ENCODE measurements at places on chromosomes 1 and 21.

GRCh38 chr1:210746024-210746731, 387.8 kb downstream of the KCNH1 start:
- no peak for DNase-seq

DNA sequence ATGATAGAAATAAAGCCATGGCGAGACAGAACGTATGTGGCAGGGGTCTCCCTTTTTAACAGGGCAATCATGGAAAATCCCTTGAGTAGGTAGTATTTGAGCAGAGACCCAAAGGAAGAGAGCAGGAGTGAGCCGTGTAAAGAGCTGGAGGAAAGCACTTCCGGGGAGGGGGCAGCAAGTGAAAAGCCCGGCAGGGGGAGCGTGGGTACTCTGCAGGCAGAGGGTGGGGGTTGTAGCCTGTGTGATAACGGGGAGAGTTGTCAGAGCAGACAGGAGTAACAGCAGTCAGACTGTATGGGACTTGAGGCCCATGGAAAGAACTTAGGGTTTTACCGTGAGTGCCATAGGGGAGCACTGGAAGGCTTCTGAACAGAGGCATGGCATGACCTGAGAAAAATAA, 51.1 kb upstream of the LDLRAP1 start:
- DNase-seq = no peak

DNA sequence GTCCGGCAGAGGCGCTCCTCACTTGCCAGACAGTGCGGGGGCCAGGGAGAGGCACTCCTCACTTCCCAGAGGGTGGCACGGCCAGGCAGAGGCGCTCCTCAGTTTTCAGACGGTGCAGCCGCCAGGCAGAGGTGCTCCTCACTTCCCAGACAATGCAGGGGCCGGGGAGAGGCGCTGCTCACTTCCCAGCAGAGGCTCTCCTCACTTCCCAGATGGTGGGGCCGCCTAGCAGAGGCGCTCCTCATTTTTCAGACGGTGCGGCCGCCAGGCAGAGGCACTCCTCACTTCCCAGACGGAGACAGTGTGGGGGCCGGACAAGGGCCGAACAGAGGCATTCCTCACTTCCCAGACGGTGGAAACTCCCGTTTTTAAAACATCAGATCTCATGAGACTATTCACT, 238.4 kb upstream of the CACYBP start:
- DNase-seq = no peak

DNA sequence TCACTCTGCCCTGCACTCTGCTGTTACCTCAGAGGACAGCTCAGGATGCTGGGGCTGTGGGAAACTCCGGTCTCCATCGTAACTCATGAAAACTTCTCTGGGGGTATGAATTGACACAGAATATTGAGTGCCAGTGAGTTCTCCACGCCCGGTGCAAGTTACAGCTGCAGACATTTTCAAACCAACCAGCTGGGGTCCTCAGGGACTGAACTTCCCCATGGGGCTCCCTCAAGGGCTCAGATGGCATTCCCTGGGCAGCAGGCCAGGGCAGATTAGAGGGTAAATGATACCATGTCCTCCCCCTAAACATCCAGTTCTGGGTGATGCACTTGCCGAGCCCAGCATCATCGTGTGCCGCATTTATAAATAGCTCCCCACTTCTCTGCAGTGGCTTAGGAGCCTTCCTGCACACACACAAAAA, 27.8 kb upstream of the CCSAP start:
- DNase-seq = no peak

GRCh38 chr1:184418652-184419349, 32.0 kb downstream of the C1orf21 start:
- no peak for DNase-seq

DNA sequence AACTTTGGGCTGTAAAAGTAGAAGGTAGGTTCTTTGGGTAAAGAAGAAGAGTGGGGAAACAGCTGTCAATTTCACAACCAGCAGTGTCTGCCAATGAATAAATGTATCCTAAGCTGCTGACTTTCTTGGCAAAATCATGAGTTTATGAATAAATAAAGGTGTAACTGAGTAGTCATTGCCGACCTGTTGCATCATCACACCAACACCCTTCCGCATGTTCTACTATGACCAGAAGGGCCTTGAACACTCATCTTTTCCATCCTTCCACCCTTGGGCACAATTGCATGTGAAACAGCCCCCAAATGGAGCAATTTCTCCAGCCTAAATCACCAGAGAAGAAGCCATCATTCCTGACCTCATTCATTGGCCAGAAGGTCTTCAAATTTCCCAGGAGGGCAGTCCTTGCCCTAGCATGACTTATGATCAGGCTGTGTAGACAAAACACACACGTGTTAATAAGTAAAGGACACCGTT, 31.2 kb upstream of the QSOX1 start:
- no peak for DNase-seq

- DNase-seq = no peak
Measured at GRCh38 chr1:31335007-31335406, 37.9 kb downstream of the FABP3 start.

DNA sequence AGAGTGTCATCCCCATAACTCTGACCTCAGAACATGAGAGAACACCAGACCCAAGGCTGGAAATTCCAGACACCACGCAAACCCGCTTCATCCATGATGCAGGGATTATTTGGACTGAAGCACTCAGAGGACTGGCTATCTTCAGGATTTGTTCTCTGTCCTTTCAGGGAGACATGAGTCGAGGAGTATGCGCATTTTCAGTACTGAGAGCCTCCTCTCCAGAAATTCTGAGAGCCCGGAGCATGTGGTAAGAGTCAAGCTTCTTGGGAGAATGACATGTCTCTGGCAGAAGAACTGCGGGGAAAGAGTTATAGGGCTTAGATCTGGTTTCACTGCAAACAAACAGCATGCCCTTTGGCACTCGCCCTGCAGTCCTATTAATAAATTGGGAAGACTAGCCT, 6.9 kb downstream of the LAX1 start:
- DNase-seq = no peak

GRCh38 chr1:201469645-201470074, 672 bp upstream of the PHLDA3 start:
- no peak for DNase-seq

- no peak for DNase-seq
Measured at GRCh38 chr1:53220962-53221286, 490 bp upstream of the CZIB start.

DNA sequence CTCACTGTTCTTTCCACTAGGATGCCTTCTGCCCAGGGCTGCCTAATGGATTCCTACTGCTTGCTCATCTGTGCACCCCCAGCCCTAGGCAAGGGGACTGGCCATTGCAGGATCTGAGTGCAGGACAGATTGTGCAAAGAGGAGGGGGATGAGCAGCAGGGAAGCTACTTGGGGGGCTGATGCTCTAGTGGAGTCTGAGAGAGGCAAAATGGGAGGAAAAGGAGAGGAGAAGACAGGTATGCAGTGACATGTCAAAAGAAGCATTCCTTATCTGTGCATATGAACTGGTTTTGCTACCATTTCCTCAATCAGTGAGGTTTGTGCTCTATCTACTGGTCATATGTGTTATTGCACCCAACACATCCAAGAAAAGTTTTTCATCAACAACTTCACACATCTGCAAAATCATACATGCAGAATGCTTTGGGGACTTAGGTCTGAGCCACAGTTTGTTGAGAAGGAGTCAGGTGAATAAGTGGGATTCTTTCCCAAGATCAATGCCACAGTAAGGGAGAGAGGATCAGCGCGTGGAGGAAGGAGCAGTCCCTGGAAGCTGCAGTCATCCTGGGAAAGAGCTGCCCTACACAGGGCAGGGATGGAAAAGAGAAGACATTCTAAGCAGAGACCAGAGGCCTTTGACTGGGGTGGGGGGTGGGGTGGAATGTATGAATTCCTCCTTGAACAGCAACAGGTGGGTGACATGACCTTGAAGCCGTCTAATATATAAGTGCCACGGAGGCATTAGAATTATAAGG, 14.4 kb downstream of the SLC5A9 start:
- no peak for DNase-seq

DNA sequence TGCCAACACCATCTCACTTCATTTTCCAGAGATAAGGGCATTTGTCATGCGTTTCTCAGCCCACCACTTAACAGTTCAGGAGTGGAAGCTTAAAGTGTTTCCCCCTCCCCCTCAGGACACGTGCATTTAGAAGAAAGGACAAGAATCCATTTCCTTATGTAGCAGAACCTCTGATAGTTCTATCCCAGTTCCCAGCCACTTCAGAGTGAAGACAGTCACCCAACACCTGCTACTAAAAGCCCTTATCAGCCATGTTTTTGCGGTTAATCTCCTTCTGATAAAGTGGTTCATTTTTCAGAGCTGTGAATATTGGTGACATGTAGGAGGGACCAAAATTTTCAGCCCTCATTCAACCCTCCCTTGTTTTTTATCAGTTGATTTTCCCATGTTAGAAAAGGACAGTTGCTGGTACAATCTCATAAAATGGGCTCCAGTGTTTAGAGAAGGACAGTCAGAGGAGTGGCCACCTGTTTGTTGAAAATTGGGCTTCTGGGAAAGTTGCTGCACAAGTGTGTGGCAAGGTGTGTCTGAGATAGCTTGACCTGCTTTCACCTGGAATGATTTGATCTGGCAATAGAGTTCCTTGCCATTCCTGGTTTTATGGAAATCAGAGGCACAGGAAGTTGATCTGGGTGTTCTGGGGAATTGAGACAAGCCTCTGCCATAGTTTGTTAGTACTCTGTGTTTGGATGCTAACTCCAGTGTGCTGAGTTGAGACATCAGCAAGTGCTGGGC, 114.0 kb downstream of the PPP1R12B start:
- DNase-seq = no peak

GRCh38 chr1:24409535-24409934, 4.0 kb downstream of the STPG1 start:
- no peak for DNase-seq

DNA sequence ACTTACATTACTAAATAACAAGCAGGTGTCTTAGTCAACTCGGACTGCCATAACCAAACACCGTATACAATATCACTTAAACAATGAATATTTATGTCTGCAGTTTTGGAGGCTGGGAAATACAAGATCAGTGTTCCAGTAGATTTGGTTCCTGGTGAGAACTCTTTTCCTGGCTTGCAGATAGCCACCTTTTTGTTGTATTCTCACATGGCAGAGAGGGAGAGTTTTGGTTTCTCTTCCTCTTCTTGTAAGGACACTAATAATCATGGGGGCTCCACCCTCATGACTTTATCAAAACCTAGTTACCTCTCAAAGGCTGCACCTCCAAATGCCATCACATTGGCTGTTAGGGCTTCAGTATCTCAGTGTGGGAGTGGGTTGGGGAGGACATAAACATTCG, 82.9 kb upstream of the CACYBP start:
- no peak for DNase-seq

- DNase-seq = no peak
Measured at GRCh38 chr1:55723001-55723400, 507.8 kb upstream of the USP24 start.

GRCh38 chr1:161481624-161482392, 23.4 kb upstream of the FCGR2A start:
- no peak for DNase-seq

DNA sequence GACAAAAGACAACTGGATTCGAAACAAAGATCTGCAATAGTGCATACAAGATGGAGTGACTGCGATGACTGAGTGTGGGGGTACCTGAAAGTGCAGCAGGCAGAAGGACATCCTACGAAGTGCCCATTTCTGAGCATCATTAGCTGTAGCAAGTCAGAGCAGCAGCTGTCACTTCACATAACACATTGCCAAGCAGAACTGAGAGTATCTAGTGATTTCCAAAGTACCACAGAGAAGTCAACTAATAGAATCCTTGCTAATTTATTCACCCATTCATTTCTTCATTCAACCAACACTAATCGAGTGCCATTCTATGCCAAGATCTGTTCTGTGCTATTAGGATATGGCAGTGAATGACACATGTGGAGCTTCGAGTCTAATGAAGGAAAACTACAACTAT, 31.6 kb upstream of the CAMSAP2 start:
- no peak for DNase-seq
